Urinary bladder (tissue), 4 donors: ENCODE measurements at places on chromosomes 13 and 19.

GRCh38 chr19:41311072-41311471 is 1.1 kb downstream of the CCDC97 start:
- no peak for DNase-seq

GRCh38 chr13:85420136-85420535 is 379.1 kb downstream of the SLITRK6 start:
- DNase-seq = no peak

- DNase-seq = no peak
Measured at GRCh38 chr13:77042566-77043177, 15.7 kb upstream of the FBXL3 start.

DNA sequence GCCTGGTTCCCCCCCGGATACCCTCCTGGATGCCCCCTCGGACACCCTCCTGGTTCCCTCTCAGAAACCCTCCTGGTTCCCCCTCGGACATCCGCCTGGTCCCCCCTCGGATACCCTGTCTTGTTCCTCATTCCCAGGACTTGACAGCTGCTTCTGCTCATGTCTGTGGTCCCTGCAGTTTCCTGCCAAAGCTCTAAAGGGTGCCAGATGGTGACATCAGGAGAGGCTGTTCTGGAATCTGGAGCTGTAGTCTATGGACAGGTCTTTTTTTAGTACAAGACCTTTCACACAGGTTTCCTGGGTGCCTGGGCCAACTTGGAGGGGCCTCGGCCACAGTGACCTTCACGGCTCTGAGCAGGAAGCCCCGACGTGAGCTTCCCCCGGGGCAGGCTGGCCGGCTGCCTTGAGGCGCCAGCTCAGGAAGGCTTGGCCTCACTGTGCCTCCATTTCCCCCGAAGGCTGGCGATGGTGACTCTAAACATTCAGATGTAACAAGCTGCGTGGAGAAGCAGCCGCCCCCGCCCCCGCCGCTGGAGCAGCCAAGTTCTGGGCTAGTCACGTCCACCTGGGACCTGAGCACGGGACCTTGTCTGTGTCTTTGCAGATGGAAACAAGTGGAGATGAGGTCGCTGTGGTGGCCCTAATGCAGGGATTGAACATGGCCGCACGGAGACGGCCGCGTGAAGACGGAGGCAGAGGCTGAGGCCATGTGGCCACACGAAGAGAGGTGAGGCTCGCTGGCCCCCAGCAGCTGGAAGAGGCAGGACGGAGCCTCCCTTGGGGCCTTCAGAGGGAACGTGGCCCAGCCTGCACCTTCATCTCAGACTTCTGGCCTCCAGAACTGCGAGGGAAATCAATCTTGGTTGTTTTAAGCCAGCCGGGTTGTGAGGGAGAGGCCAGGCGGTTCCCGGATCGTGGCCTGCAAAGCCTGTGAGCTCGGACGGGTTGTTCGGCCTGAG is 12.7 kb downstream of the SGTA start:
- DNase-seq = peak; percentile 18

- no peak for DNase-seq
Measured at GRCh38 chr13:79282976-79283375, 123.1 kb downstream of the RBM26 start.

- no peak for DNase-seq
Measured at GRCh38 chr13:99004978-99005377, 27.1 kb upstream of the DOCK9 start.

GRCh38 chr13:82480415-82480814 is 1401.9 kb downstream of the SLITRK1 start:
- no peak for DNase-seq

- DNase-seq = no peak
Measured at GRCh38 chr13:71148396-71148795, 718.6 kb downstream of the DACH1 start.

DNA sequence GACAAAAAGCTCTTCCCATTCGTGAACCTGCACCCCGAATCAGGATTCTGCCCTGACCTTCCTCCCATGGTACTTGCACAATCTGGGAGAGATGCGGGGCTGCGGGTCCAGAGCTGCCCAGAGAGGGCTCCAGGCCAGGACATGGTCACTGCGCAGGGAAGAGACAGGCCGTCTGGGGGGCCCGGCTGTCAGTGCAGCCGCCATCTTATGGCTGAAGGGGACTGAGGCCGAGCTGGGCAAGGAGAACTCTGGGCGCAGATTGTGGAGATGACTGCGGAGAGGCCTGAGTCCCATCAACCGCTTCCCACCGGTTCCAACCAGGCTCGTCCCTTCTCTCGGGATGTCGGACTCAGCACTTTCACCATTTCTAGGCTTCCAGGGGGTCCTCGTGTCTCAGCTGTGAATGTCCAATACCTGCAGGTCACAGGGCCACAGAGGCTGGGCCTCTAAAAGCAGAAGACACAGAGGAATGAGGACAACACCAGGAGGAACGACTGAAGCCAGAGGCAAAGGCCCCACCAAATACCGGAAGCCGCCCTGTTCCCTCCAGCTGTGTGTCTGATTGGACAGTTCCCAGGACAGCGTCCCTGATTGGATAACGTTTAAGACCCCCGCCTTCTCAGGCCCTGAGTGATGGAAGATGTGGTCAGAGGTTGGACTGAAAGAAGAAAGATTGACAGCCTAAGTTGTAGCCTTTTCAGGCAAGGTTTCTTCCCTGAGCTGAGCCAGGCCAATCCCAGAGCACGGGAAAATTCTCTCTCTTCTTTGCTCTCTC is 117.1 kb upstream of the ZNF91 start:
- no peak for DNase-seq

DNA sequence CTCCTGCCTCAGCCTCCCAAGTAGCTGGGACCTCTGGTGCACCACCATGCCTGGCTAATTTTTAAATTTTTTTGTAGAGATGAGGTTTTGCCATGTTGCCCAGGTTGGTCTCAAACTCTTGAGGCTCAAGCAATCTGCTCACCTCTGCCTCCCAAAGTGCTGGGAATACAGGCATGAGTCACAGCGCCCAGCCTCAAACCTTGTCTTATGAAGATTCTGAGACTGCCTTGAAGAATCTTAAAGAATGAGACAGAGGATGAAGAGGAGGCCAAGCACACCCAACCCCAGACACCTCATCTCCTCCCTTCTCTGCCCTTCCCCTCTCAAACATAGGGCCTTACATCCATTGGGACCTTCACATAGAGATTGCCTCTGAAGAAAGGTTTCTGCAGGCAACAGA is 179.7 kb downstream of the ABCC4 start:
- no peak for DNase-seq

DNA sequence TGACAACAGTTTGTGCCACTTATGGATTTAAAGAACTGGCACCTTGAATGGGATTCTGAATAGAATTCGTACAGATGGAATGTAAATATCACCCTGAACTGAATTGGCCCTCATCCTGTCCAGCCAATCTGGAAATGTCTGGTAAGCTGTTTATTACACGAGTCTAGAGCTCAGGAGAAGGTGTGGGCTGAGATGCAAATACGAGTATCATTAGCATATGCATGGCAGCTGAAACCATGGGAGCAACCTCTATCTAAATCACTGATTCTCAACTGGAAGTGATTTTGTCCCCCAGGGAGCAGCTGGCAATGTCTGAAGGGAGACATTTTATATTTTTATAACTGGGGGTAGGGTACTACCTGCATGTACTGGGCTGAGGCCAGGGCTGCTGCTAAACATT is 15.6 kb upstream of the VWA8 start:
- no peak for DNase-seq

DNA sequence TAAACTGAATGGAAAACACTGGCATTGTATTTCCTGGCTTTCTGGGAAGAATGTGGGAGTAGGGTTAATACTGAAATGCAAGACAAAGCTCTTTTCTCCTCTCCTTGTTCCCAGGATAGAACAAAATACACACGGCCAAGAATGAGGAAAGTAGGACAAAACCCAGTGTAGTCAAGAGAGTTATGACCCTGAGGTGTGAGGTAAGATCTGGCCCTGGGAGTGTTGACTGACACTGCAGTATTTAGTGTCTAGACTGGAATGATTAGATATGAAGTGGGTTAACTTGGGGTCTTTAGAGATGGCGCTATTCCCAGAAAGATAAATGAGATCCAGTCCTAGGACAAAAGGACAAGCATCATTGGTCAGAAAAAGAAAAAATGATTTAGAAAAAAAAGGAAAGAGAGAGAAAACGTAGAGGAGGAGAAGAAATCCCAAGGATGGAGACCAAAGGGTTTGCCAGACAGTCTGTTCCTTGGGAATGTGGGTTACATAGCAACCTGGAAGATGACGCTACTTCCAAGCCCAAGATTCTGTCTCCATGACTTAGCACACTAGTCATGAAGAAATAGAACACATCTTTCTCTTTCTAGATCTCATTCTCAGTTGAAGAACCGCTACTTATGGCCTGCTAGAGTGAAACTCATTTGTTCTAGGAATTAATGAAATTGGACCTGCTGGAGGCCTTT is 543.6 kb upstream of the GPC6 start:
- no peak for DNase-seq

- DNase-seq = no peak
Measured at GRCh38 chr13:113452942-113453901, at the start of gene ADPRHL1. TSS of gene ADPRHL1 (minus strand) at chr13:113453488. CDS start at chr13:113453437, 51 bp downstream.

DNA sequence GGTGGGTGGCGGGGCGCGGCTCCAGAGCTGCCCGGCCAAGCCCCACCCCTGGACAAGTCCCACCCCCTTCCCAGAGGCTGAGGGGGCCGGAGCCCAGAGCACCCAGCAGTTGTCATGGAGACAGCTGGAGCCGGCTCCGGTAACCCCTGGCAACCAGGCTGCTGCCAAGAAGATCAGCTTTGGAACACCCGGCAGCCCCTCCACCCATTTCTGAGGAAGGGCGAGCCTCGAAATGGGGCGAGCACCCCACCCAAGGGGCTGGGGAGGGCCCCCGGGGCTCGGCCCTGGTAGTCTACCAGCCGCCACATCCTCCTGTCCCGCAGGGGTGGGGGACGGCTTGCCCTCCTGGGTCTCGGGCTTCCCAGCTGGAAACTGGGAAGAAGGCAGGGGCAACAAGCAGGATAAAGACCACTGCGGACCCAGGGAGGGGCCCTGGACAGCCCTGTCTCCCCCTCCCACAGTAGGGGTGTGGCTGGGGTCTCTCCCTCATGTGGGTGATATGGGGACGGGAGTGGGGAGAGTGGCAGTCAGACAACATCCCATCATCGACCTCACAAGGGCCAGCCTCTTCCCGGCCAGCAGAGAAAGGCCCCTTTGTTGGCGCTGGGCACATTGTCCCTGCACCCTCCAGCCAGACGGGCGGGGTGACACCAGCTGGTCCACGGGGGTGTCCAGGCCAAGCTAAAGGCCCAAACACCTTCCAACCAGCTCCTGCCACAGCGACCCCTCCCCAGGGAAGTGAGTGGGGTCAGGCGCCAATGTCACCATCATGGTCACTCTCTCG is 1.5 kb downstream of the CERS1 start:
- DNase-seq = peak; percentile 33
